ENCODE measurements at places on chromosomes 7 and 10. TPM values are rescaled to one million over a fixed set of nuclear protein-coding genes. Genes with fewer than 3 reads are reported as not detected.

Gene HSPA12A
- total RNA-seq = 11.3 TPM

Gene SFTPA1
- not detected for total RNA-seq

Gene LIPN
- total RNA-seq = not detected

Gene SEMA3A
- total RNA-seq = 6.3 TPM

Gene SFTPA2
- not detected for total RNA-seq

Gene GRID2IP
- 1.3 TPM for total RNA-seq

Gene CACUL1
- total RNA-seq = 62.5 TPM

Gene TFEC
- not detected for total RNA-seq

Gene ERVW-1
- not detected for total RNA-seq

Gene CPA2
- not detected for total RNA-seq

Gene C10orf105
- not detected for total RNA-seq

Gene SMO
- 1.9 TPM for total RNA-seq

Gene RTKN2
- total RNA-seq = 16.1 TPM

Gene NME8
- not detected for total RNA-seq

Gene TYW1
- 12.6 TPM for total RNA-seq
